ENCODE measurements at places on chromosomes 7 and 10.

DNA sequence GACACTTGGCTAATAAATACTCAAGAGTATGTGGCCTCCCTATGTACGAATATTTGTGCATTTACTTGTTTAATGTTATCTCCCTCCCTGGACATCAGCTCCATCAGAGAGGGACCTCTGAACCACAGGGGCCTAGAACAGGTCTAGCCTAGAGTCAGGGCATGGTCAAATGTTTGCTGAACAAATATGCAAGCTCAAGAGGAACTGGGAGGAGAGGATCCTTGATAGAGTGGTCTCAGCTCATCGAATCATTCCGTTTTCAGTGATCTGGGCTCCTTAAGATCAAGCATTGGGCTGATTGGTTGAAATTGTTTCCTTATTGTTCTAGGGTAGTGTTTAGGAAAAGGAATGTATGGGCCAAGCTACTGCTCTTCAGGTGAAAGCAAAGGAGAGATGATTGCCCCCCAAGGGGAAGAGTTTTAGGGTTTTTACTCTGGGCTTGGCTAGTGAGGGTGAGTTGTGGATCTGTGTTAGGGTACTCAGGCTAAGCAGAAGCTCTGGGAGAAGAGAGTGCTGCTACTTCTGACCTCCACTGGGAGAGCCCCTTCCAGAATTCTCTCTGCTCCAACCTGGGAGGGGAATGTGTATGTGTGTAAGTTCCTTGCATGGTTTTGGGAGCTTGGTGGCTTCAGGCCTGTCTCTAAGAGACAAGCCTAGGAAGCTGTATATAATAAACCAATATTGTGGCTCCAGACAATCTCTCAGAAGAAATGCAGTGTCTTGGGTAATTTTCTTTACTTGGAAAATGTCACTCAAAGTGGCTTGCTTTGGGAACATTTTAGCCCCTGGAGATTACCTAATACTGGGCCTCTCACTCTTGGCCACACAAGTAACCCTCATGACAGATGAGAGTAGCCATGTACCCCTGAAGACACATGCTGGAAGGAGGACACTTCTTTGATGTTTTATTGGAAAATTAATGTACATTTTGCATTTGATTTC lies 110.0 kb downstream of the EMX2 start:
- DNase-seq: no peak

GRCh38 chr7:107172276-107173032 lies 3.7 kb downstream of the HBP1 start:
- DNase-seq: no peak

GRCh38 chr10:48309711-48310226 lies 3.3 kb downstream of the MAPK8 start:
- no peak for DNase-seq

- DNase-seq: no peak
Observed at GRCh38 chr7:41979834-41980307, 257.1 kb downstream of the GLI3 start.

DNA sequence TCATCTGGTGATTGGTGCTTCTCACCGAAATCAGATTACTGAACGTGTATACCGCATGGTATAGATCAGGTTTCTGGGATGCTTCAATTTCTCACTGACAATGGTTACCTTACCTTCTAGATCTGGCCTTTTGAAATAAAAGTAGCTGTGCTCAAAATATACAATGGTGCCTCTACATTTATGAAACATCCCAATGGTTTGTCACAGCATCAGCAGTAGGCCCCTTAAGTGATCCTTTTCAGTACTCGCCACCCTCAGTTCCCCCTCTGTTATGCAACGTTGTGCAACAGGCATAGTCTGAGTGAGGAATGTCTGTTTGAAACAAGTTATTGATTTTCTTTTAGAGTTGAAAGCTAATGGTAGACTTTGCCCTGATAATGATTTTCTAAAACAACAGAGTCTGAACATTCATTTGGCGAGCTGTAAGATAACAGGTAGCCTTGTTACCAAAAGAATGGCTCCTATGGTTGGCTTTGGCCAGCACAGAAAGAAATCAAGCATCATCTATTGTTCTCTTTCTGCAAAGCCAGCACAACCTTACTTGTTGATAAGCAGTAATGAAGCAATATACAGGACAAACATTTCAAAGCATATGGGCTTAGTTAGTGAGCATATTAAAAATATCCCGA lies 693.9 kb downstream of the PARD3 start:
- DNase-seq: no peak

GRCh38 chr7:127771707-127772106 lies 119.7 kb downstream of the SND1 start:
- no peak for DNase-seq

All from activated CD4-positive, alpha-beta T cell treated with anti-CD3 and anti-CD28 coated beads, Interleukin-2, amount 50 U/mL, for 24 hours (primary cell).